ENCODE measurements at places on chromosomes 6 and 20.

DNA sequence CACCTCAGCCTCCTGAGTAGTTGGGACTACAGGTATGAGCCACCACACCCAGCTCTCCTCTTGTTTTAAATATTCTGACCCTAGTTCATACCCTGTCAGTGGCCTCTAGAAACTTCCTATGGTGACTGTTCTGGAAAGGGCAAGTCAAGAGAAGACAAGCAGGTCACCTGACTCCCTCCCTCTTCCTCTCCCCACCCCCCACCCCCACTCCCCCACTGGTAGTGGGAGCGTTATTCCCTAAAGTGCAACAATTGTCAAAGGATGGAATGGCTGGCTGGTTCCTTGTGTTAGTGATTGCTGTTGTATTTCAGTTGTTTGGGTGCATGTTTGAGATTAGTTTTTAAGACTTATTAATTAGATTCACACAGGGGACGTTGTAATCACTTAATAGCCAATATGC is 136.1 kb downstream of the CARMIL1 start:
- no peak for DNase-seq

DNA sequence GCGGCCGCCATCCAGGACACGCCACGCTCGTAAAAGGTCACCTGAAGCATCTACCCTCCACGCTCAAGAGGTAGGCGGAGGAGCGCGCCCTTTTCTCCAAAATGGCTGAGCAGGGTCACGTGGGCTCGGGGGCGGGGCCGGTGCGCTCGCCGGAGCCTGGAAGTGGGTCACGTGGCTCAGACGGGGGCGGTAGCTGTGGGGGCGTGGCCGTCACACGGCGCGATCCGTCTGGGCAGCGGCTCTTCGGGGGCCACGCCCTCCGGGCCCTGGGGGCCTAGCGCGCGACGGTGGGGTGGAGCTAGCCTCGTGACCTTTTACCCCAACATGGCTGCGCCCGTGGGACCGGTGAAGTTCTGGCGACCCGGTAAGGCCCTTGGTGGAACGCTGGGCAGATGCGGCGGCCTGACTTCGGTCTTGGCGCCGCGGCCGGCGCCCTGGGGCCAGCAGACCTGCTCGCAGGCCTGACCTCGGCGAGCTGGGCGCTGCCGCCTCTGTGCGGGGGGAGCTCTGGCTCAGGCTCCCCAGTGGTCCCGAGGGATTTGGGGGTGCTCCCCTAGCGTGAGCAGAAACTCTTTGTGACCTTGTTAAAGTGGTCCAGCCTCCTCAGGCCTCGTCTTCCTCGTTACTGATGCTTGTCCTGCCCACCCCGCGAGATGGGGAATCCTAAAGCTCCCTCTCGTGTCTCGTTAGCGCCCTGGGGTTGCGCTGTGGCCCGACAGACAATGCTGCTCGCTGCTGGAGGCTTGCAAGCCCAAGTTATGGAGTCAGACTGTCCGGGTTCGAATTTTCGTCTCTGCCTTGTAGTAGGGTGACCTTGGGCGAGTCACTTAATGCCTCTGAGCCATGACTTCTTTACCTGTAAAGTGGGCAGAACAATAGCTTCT is at the start of gene DHX35:
Gene DHX35, plus strand, starts transcription at position 301 of the 884 bp plus-strand sequence. Its CDS starts 24 bp downstream, at position 325.
- peak; percentile 97 for DNase-seq

- no peak for DNase-seq
Observed at GRCh38 chr6:93972791-93973190, 553.4 kb upstream of the EPHA7 start.

DNA sequence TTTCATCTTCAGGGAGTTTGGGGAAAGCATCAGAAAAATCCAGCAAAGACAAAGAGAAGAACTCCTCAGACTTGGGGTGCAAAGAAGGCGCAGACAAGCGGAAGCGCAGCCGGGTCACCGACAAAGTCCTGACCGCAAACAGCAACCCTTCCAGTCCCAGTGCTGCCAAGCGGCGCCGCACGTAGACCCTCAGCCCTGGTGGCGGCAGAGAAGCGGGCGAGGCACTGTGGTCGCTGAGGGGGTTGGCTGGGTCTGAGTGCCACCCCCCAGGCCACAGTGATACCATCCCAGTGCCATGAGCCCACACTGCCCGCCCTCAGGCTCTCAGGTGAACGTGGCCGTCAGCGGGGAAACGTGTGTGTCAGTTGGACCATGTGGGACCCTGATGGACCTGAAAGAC is 3.2 kb downstream of the MRGBP start:
- no peak for DNase-seq

GRCh38 chr6:12474167-12475140 is 184.3 kb downstream of the EDN1 start:
- no peak for DNase-seq

DNA sequence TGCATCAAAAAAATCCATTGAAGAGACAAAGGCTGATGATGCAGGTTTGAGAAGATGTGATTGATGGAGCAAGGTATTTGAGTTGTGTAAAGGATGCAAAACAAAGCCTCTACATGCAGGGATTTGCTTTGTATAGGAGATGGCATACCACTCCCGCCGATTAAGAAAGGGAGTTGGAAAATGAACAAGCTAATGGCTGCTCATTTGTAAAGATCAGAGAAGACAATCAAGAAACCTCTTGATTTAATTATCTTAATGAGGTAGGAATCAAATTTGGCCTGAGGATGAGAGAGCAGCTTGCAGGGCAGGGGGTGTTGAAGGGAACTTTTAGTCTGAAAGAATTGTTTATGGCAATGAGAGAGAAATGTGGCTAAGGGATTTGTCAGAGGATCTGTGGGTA is 448.2 kb upstream of the ADGRB3 start:
- no peak for DNase-seq

- no peak for DNase-seq
Observed at GRCh38 chr6:132228894-132229293, 172.4 kb downstream of the MOXD1 start.

- no peak for DNase-seq
Observed at GRCh38 chr6:31175971-31176370, 5.5 kb upstream of the POU5F1 start.

DNA sequence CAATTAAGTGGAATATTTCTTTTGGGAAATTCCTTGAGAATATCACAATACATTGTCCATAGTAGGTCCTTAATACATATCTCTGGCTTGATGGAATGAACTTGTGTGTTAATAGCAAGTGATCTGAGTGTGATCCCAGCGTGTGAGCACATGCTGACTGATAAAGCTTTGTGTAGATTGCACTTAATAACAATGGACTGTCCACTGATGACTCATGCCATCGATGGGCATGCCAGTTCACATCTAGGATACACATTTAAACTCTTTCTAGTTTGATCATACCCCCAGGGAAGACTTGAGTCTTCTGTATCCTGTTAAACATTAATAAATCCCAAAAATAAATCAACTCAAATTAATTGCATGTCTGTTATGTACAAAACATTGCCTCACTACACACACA is 454.3 kb upstream of the SPTLC3 start:
- no peak for DNase-seq

DNA sequence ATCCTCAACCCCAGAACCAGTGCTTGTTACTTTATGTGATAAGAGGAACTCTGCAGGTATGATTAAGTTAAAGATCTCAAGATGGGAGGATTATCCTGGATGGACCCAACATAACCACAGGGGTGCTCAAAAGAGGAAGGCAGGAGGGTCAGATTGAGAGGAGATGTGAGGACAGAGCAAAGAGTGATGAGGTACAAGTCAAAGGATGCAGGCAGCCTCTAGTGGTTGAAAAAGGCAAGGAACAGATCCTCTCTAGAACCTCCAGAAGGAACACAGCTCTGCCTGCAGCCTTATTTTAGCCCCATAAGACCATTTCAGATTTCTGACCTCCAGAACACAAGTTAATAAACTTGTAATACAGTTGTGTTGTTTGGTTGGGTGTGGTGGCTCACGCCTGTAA is 41.2 kb downstream of the PDSS2 start:
- DNase-seq = no peak

- DNase-seq = no peak
Observed at GRCh38 chr20:53574819-53575218, 18.8 kb downstream of the ZNF217 start.

Measured in CD4-positive, alpha-beta T cell treated with Interleukin-4 for 4 hours (primary cell).